ENCODE measurements at places on chromosomes 4 and X. TPM values are rescaled to one million over a fixed set of nuclear protein-coding genes. Genes with fewer than 3 reads are reported as not detected.

GRCh38 chrX:9955506-9955905, 11.7 kb upstream of the CLDN34 start:
- no peak for DNase-seq

Gene SH2D1A
- 0.77 TPM for total RNA-seq

DNA sequence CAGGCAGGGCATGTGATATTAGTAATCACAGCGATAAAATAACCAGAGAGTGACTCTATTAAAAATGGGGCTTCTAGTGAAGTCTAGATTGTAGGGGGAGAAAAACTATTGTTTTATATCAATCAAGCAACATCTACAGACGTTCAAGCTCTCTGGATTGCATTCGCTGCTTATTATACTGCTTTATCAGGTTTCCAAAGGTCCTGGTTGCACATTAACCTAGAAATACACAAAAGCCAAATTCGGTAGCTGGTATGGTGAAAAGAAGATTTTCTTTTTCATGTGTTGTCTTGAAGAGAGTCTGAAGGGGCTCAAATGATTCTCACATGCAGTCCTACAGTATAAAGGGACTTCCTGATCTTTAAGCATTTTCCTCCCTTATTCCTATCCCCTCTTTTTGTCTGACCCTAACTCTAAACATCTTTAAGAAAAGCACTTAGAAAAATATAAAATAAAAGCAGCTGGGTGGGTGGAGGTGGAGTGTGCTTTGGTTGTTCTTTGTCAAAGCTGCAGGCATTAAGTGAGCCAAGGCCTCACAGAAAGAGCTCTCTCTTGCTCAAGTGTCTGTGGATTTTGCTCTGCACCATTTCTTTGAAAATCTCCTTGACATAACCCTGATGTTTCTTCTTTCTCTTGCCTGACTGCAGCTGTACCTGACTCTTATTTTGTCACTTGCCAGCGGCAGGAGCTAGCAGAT, 46.1 kb downstream of the MID1IP1 start:
- no peak for DNase-seq

- DNase-seq, result no peak
These were observed 127.9 kb upstream of the PPP3CA start for GRCh38 chr4:101475246-101475645.

Gene TKTL2
- not detected for total RNA-seq

Gene USP9X
- 58.5 TPM for total RNA-seq

DNA sequence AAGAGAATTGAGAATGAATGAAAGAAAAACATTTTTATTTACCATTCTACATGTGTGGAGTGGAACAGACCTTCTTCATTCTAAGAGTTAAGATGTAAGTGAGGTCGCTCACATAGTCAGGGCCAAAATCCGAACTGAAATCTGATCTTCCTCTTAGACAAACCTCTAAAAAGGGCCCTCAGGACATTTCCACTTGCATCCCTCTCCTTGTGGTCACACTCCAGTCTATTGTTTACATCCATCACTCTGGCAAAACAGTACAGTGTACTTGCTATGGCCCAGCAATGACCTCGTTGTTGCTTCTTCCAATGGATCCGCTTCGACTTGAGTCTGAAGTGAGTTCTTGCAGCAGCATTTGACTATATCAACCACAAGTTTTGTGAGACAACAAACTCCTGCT, 54.2 kb downstream of the MOSPD2 start:
- DNase-seq, result no peak

Gene FAM184B
- total RNA-seq, result not detected
